ENCODE measurements at places on chromosomes 3 and 15. TPM values are rescaled to one million over a fixed set of nuclear protein-coding genes. Genes with fewer than 3 reads are reported as not detected.
A peak's percentile ranks its signal among the peaks of the same experiment; 100 is the strongest.

Gene RTP3
- polyA plus RNA-seq = not detected

Gene ACP3
- polyA plus RNA-seq = not detected

- no peak overlapping the region for H3K4me3 ChIP-seq
- H3K4me1 ChIP-seq = no peaks in the 10 kb centered on the region
- DNase-seq = no peak
- no peaks in the 10 kb centered on the region for H3K36me3 ChIP-seq
- H3K27me3 ChIP-seq = no peaks in the 10 kb centered on the region
Observed at GRCh38 chr3:62500556-62501288, 127.4 kb upstream of the FEZF2 start.

- no peak overlapping the region for H3K4me3 ChIP-seq
- no peaks in the 10 kb centered on the region for H3K4me1 ChIP-seq
- no peaks in the 10 kb centered on the region for H3K27me3 ChIP-seq
- H3K36me3 ChIP-seq = no peaks in the 10 kb centered on the region
- H3K27ac ChIP-seq = no peak overlapping the region
Observed at GRCh38 chr3:172800156-172800555, 49.6 kb downstream of the ECT2 start.

Gene DGKG
- not detected for polyA plus RNA-seq

DNA sequence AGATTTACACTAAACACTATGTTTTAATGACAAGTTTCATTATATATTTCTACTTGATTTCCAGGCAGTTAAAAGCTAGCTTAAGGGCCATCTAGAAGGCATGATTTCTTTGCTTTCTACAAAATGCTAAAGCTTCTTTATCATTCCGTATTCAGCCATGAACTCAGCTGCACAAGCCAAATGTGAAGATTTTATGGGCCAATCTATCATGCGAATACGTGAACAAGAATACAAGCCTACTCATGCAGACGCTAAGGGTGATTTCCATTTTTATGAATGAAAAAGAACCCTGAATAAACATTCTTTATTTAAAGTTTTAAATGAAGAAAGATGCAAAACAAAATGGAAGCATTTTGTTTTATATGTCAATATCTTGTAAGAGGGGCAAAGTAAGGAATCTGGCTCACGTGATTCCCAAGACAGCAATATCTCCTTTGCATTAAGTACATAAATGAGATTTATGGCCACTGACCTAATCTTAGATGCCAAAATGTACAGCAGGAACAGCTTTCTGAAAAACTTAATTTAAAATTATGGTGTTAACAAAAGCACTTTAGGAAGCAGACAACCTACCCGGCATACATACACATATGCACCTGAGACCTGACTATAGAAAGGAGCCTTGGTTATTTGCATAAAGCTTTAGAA lies 215.8 kb downstream of the DPH6 start:
- peaks cover 3% of the 10 kb centered on the region for H3K36me3 ChIP-seq
- H3K27me3 ChIP-seq = no peaks in the 10 kb centered on the region
- no peak for DNase-seq
- no peak overlapping the region for H3K27ac ChIP-seq

GRCh38 chr3:175726228-175726627 lies 867.1 kb downstream of the NAALADL2 start:
- no peaks in the 10 kb centered on the region for H3K27me3 ChIP-seq
- no peak for DNase-seq
- no peak overlapping the region for H3K4me3 ChIP-seq
- H3K27ac ChIP-seq = no peak overlapping the region
- no peaks in the 10 kb centered on the region for H3K36me3 ChIP-seq

DNA sequence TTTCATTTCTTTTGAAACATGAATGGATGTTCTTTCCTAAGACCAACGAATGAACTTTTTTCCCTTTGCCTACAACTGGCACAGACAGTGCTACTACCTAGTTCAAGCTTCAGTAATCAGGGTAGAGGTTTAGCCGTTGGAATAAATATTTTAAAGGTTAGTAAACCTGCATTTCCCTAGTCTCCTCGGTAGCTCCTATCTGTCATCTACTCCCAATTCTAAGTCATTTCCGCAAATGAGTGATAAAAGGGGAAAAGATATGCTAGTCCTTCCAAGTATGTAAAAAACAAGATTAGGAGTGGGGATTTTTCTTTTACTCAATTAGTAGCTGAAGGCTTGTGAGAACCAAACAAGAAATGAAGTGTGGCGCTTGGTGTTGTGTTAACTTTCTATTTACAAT lies 15.2 kb downstream of the SLTM start:
- H3K4me1 ChIP-seq = peaks cover 50% of the 10 kb centered on the region
- DNase-seq = no peak
- H3K27ac ChIP-seq = no peak overlapping the region
- H3K4me3 ChIP-seq = no peak overlapping the region

- no peak for DNase-seq
- no peaks in the 10 kb centered on the region for H3K36me3 ChIP-seq
- no peaks in the 10 kb centered on the region for H3K4me1 ChIP-seq
- no peak overlapping the region for H3K27ac ChIP-seq
- H3K27me3 ChIP-seq = peaks cover 23% of the 10 kb centered on the region
Observed at GRCh38 chr15:51335538-51336410, 2.6 kb downstream of the CYP19A1 start.

GRCh38 chr3:77197408-77197807 lies 157.5 kb downstream of the ROBO2 start:
- no peak overlapping the region for H3K27ac ChIP-seq
- H3K4me1 ChIP-seq = no peaks in the 10 kb centered on the region
- H3K36me3 ChIP-seq = no peaks in the 10 kb centered on the region

DNA sequence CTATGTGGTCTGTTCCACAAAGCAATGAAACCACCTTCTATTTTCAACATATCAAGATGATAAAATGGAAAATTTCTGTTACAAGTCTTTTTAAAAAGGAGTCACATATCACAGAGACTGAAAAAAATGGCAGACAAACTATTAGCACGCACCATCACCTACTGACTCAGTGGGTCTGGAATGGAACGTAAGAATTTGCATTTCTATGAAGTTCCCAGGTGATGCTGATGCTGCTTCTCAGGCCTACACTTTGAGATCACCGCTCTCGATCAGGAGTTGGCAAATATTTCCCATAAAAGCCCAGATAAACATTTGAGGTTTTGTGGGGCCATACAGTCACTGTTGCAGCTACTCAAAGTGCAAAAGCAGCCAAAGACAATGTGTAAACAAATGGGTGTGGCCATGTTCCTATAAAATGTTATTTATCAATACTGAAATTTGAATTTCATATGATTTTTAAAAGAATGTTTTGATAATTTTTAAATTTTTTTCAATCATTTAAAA lies 142.9 kb downstream of the ADAM10 start:
- H3K4me1 ChIP-seq = peaks cover 8% of the 10 kb centered on the region
- H3K36me3 ChIP-seq = peaks cover 69% of the 10 kb centered on the region
- no peaks in the 10 kb centered on the region for H3K27me3 ChIP-seq
- no peak for DNase-seq
- H3K4me3 ChIP-seq = no peak overlapping the region

DNA sequence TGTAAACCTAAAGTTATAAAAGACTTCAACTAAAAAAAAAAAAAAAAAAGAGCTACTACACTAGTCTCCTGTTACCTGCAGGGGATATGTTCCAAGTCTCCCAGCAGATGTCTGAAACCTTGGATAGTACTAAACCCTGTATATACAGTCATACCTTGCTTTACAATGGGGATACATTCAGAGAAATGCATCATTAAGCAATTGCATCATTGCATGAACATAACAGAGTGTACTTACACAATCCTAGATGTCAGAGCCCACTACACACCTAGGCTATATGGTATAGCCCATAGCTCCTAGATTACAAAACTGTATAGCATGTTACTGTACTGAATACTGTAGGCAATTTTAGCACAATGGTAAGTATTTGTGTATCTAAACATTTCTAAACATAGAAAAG lies 119.1 kb downstream of the GMPS start:
- H3K4me1 ChIP-seq = no peaks in the 10 kb centered on the region
- H3K36me3 ChIP-seq = no peaks in the 10 kb centered on the region
- H3K4me3 ChIP-seq = no peak overlapping the region
- H3K27ac ChIP-seq = no peak overlapping the region
- DNase-seq = no peak

DNA sequence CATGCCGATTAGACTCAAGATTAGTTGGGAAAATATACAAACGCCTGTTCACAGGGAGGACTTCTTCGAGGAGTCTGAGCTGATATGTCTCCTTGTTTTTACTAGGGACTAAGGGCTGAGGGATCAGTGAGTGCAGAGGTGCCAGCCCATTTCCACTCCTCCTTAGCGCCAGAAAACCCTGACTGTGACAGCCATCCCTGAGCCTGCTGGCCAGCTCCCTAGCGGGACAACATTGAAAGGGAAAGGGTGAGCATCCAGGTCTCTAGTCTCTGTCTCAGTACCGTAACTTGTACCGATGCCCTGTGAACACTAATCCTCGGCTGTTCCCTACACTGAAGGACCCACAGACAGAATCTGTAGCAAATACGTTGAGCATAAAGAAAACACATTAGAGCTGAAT lies 243.4 kb downstream of the WNT5A start:
- no peak overlapping the region for H3K27ac ChIP-seq
- no peaks in the 10 kb centered on the region for H3K36me3 ChIP-seq
- no peaks in the 10 kb centered on the region for H3K27me3 ChIP-seq
- no peak overlapping the region for H3K4me3 ChIP-seq

DNA sequence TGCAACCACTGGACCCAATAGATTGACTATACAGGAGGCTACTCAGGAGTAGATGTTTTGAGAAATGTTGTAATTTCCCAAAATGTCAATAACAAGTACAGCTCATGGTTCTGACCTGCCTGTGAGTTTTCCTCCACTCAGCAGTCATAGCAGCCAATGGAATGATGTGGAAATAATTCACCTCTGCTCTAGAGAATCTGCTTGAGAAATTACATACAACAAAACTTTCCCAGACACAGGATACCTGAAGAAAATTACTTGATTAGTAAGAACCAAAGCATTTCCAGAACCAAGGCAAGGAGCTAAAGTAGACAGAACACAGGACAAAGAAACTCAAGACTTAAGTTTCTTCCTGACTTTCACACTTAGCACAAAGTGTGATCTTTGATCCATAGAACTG lies 218.9 kb upstream of the SETMAR start:
- DNase-seq = no peak
- H3K4me1 ChIP-seq = no peaks in the 10 kb centered on the region
- no peak overlapping the region for H3K27ac ChIP-seq
- H3K4me3 ChIP-seq = no peak overlapping the region
- H3K36me3 ChIP-seq = no peaks in the 10 kb centered on the region

- H3K36me3 ChIP-seq = no peaks in the 10 kb centered on the region
- no peaks in the 10 kb centered on the region for H3K27me3 ChIP-seq
- peak overlapping the region; percentile 85 for H3K27ac ChIP-seq
- peaks cover 38% of the 10 kb centered on the region for H3K4me1 ChIP-seq
- DNase-seq = no peak
Observed at GRCh38 chr3:44338828-44339127, 212 bp downstream of the TCAIM start.

DNA sequence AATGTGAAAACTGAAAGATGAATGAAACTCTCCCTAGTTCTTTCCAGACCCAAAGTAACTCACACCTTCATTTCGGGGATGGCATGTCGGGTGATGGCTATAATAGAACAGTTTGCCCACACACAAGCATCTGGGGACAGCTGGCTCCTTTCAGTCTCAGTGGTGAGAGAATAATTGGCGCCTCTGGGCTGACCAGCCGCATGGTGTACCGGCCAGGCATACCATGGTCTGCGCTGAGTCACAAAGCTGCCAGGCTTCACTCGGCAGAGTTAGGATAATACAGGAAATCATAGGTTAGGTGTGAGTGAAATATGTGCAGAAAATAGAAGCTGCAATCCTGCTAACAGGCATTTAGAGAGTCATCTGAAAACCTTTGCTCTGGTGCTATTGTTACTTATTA lies 80.4 kb upstream of the IGF1R start:
- no peak overlapping the region for H3K27ac ChIP-seq
- H3K4me1 ChIP-seq = no peaks in the 10 kb centered on the region
- DNase-seq = no peak
- no peak overlapping the region for H3K4me3 ChIP-seq
- H3K36me3 ChIP-seq = no peaks in the 10 kb centered on the region

Gene C2CD4B
- polyA plus RNA-seq = not detected

DNA sequence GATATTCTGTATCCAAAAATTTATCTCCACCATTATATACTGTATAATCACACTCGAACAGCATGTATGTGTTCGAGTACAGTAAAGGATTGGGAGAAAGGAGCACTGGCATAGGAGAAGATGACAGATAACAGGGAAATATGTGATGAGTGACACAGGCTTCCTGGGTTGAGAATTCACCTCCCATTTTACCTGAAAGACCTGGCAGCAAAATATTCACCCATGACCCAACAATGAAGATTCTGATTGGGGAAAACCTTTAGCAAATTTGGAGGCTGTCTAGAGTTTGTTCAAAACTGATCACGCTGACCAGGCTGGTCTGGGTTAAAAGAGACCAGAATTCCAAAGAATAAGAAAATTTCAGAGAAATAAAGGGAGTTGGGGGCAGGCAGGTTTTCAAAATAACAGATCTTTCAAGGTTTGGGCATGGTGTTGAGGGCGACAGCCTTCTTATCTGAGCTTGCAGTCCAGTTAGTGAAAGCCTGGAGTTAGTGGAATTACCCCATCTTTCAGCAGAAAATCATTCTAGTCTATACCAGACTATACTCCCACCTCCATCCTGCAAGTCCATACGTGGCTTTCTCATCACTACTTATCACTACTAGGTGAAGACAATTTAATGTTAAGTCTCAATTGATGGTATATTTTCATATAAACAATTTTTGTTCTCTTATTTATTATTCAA lies 42.8 kb upstream of the RSL24D1 start:
- H3K36me3 ChIP-seq = no peaks in the 10 kb centered on the region
- H3K27me3 ChIP-seq = no peaks in the 10 kb centered on the region
- peaks cover 10% of the 10 kb centered on the region for H3K4me1 ChIP-seq
- no peak overlapping the region for H3K4me3 ChIP-seq
- peak overlapping the region; percentile 27 for H3K27ac ChIP-seq

DNA sequence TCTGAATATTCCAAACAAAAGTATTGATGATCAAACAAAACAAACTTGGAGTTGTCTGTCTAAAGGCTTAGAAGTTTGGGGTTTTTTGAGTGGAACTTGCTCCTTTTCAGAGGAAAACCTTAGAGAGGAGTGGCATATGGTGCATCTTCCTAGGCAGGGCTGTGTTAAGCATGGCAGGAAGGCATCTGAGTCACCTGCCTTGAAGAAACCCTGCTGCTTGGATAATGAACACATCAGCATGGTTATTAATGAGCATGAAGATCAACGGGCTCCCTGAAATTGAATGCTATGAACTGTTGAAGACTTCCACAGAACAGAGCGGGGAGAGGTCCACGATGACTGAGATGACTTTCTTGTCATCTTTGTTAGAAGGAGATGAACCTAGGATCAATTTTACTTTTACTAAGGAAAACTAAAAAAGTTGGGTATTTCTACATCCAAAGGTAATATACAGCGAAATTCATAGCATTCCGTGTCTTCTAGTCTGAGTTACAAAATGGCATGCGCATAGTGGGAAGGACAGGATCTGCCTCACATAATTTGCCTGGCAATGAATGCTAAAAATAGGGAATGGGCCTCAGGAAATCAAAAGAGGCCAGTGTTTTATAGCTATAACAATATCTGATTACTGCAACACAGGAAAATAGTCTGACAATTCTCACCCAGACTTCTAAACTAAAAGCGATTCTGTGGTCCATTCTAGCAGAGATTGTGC lies 11.6 kb upstream of the TMED3 start:
- H3K4me1 ChIP-seq = no peaks in the 10 kb centered on the region
- no peak overlapping the region for H3K4me3 ChIP-seq
- no peak overlapping the region for H3K27ac ChIP-seq
- DNase-seq = no peak
- peaks cover 55% of the 10 kb centered on the region for H3K27me3 ChIP-seq
- no peaks in the 10 kb centered on the region for H3K36me3 ChIP-seq

Gene IQCF5
- polyA plus RNA-seq = not detected

Gene DCP1A
- polyA plus RNA-seq = 80.5 TPM

Gene VWA5B2
- not detected for polyA plus RNA-seq

All from naive thymus-derived CD8-positive, alpha-beta T cell (primary cell).